ENCODE measurements at places on chromosomes 12 and 14. TPM values are rescaled to one million over a fixed set of nuclear protein-coding genes. Genes with fewer than 3 reads are reported as not detected.

RPS6KL1 gene
- total RNA-seq, result 16.4 TPM

- H3K27ac ChIP-seq, result no peak overlapping the region
- H3K27me3 ChIP-seq, result no peaks in the 10 kb centered on the region
- H3K4me3 ChIP-seq, result no peak overlapping the region
- DNase-seq, result no peak
- no peaks in the 10 kb centered on the region for H3K4me1 ChIP-seq
Observed at GRCh38 chr14:60963761-60964160, 17.1 kb downstream of the TRMT5 start.

GRCh38 chr14:99727096-99727870, 43.2 kb downstream of the CYP46A1 start:
- H3K27me3 ChIP-seq, result peaks cover 53% of the 10 kb centered on the region
- no peak for DNase-seq
- H3K4me1 ChIP-seq, result no peaks in the 10 kb centered on the region
- no peak overlapping the region for H3K4me3 ChIP-seq

SSTR1 gene
- total RNA-seq, result 0.24 TPM

LGR5 gene
- total RNA-seq, result 0.10 TPM

DNA sequence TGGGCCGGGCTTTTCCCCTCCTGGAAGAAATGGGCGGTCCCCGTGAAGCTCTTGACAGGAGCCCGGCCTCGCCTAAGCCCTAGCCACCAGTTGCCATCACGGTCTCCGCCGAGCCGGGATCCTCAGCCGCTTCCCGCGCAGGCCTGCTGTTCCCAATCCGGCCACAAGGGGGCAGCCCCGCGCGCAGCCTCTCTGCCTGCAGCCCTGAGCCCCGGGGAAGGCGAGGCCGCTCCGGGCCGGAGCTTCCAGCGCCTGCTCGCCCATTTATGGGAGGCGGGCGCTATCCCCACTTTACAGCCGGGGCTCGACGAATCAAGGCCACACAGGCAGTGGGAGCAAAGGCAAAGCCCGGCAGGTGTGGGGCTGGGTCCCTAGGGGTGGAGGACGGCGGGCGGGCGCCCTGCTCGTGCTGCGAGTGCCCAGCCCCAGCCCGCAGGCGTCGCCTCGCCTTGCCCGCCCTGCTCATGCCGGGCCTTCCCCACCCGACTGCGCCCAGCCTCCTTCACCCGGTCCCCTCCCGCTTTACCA, 61.5 kb downstream of the LGMN start:
- no peak overlapping the region for H3K4me3 ChIP-seq
- DNase-seq, result peak; percentile 91
- peaks cover 17% of the 10 kb centered on the region for H3K36me3 ChIP-seq
- no peak overlapping the region for H3K27ac ChIP-seq
- no peaks in the 10 kb centered on the region for H3K4me1 ChIP-seq

DNA sequence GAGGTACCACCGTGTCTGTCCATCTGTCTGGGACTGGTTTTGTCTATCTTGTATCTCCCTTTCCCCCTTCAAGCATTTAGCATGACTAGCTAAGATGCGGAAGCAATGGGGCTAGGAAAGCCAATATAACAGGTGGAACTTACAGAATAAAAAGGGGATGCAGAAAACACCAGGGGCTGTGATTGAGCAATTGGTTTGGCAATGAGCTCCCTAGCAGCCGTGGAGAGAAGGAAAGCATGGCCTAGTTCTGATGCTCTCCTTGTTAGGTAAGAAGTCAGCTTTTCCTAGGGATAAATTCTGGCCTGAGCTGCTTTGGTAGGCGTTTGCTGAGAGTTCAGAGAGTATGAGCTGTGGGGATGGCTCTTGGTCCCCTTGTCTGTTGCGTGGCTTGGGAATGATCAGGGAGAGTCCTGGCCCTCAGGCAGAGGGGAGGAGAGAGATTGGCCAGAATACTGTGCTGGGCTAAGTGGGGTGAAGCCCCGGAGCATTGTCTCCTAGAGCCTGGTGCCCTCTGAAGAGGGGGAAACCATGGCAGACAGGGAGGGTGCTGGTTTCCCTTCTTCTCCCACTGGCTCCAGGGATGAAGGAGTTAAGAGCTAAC, 7.1 kb downstream of the SETD1B start:
- DNase-seq, result no peak
- peak overlapping the region; percentile 94 for H3K4me3 ChIP-seq
- peak overlapping the region; percentile 81 for H3K27ac ChIP-seq
- peaks cover 84% of the 10 kb centered on the region for H3K36me3 ChIP-seq
- peaks cover 41% of the 10 kb centered on the region for H3K4me1 ChIP-seq

DNA sequence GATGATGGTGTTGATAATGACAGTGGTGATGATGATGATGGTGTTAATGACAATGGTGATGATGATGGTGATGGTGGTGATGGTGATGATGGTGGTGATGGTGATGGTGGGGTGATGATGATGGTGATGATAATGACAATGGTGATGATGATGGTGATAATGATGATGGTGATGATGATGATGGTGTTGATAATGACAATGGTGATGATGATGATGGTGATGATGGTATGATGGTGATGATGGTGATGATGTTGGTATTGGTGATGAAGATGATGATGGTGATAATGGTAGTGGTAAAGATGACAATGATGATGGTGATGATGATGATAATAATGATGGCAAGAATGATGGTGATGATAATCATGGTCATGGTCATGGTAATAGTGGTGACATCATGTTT, 184.7 kb downstream of the SLC15A4 start:
- H3K4me1 ChIP-seq, result no peaks in the 10 kb centered on the region
- no peaks in the 10 kb centered on the region for H3K27me3 ChIP-seq
- DNase-seq, result no peak

DNA sequence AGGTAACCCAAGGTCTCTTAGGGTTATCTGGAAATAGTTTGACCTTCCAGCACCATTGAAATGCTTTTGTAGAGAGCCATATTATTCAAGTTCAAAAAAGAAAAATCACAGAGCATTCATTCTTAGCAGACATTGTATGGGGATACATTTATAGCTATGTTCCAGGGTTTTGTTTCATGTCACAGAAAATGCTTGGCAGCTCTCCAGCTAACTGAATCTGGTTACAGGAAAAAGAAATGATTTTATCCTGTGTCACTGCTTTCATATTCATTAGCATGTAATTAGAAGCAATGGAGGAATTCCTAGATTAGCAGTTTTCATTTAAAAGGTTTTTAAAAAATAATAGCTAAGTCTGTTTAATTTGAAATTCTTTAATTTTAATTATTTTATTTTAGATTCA, 78.9 kb downstream of the SNAPC1 start:
- no peak overlapping the region for H3K27ac ChIP-seq
- H3K27me3 ChIP-seq, result no peaks in the 10 kb centered on the region
- H3K4me3 ChIP-seq, result no peak overlapping the region
- no peak for DNase-seq
- no peaks in the 10 kb centered on the region for H3K4me1 ChIP-seq

KRT75 gene
- not detected for total RNA-seq

DNA sequence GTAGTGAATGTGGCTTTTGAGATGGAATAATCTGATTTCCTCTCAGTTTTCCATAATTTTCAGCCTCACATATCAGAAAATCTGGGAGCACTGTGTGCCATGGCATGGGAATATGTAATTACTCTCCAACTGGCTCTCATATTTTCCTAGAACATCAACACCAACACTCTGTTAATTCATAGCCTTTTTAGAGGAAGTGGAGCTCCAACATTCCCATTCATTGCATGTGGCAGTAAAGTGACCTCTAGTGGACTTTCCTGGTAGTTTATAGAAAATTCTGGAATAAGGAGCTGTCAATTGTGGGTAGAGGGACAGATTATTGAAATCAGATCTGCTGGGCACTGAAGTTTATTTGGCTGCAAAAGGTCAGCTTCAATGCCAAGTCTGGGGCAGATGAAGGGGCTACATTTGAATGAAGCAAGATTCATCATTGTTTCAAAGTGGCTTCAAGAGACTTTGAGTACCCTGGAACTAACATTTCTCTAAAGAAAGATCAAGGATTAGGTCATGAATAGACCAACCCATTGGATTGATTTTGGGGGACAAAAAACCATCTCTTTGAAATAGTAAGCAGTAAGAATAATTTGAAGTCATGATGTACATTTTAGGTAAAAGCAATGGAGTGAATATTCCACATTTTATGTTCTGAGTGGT, 23.6 kb upstream of the USP44 start:
- no peaks in the 10 kb centered on the region for H3K4me1 ChIP-seq
- no peaks in the 10 kb centered on the region for H3K36me3 ChIP-seq
- DNase-seq, result peak; percentile 9
- no peak overlapping the region for H3K27ac ChIP-seq
- no peak overlapping the region for H3K4me3 ChIP-seq

MYH6 gene
- total RNA-seq, result not detected

- no peak overlapping the region for H3K27ac ChIP-seq
- H3K4me1 ChIP-seq, result no peaks in the 10 kb centered on the region
- H3K4me3 ChIP-seq, result no peak overlapping the region
- no peak for DNase-seq
- H3K27me3 ChIP-seq, result no peaks in the 10 kb centered on the region
Observed at GRCh38 chr12:93115646-93116045, 186.6 kb upstream of the EEA1 start.

DNA sequence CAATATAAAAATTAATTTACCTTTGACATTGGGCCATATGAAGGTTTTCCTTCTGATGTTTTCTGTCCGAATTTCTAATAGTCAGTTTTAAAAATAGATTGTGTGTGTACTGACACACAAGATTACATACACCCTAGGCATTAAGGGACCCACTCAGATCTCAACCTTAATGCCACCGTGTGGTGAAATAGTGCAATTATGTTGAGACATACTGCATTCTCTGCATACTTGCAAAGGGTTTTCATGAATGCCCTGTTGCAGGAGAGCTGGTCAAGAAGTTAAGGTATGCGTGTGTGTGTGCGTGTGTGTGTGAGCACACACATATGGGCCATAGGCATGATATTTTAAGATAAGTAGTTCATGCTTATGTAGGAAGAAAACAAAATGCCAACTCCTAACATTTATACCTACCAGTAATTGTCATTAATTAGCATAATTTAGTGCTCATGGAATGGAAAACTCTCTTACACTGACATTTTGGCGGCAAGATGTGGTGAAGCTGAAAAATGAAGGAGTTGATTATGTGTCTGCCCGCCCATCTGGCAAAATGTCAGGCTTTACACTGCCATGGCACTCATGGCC, 58.8 kb downstream of the PIK3C2G start:
- H3K4me3 ChIP-seq, result peak overlapping the region; percentile 52
- no peaks in the 10 kb centered on the region for H3K27me3 ChIP-seq
- peak overlapping the region; percentile 78 for H3K27ac ChIP-seq
- peaks cover 25% of the 10 kb centered on the region for H3K36me3 ChIP-seq
- DNase-seq, result peak; percentile 71

FAM90A1 gene
- total RNA-seq, result 0.50 TPM

- H3K4me1 ChIP-seq, result no peaks in the 10 kb centered on the region
- peak overlapping the region; percentile 91 for H3K4me3 ChIP-seq
- no peaks in the 10 kb centered on the region for H3K27me3 ChIP-seq
- DNase-seq, result no peak
- no peak overlapping the region for H3K27ac ChIP-seq
Observed at GRCh38 chr12:51592034-51592705, 1.1 kb downstream of the SCN8A start.

DNA sequence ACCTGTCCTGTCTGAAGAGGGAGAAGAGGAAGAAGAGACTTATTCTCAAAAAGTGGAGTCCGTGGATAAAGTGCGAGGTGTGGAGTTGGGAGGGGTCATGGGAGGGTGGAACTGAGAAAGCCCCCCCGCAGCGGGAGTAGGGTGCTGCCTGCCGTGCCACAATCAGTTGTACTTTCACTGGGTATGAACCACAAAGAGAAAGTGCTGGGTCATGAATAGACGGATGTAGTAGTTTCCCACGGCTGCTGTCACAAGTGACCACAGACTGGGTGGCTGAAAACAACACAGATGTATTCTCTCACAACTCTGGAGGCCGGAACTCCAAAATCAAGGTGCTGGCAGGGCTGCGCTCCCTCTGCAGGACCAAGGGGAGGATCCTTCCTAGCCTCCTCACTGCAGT, 5.5 kb downstream of the DNAH10 start:
- H3K27me3 ChIP-seq, result peaks cover 23% of the 10 kb centered on the region
- no peak overlapping the region for H3K4me3 ChIP-seq
- DNase-seq, result no peak
- H3K27ac ChIP-seq, result no peak overlapping the region
- H3K36me3 ChIP-seq, result peaks cover 1% of the 10 kb centered on the region
- H3K4me1 ChIP-seq, result no peaks in the 10 kb centered on the region

- no peak for DNase-seq
- H3K36me3 ChIP-seq, result no peaks in the 10 kb centered on the region
- no peak overlapping the region for H3K4me3 ChIP-seq
- H3K27me3 ChIP-seq, result no peaks in the 10 kb centered on the region
Observed at GRCh38 chr14:34362641-34363251, 99.3 kb downstream of the SPTSSA start.

DNA sequence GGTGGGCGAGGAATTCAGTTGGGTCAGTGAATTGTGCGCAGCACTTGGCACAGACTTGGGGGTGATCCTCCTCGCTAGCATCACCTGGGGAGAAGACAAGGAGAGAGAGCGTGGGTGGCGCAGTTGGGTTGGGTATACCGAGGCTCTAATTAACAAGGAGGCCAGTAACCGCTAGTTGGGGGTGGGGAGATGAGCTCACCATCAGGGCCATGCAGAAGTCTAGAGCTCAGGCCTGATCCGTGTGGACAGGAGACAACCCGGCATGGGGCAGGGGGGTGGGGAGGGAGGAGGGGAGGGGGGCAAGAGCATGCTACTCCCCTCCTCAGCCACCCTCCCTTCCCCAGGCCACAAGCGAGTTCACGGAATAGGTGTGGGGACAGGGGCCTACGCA, 580 bp downstream of the SALL2 start:
- H3K36me3 ChIP-seq, result peaks cover 11% of the 10 kb centered on the region
- no peak for DNase-seq
- peaks cover 23% of the 10 kb centered on the region for H3K27me3 ChIP-seq
- no peaks in the 10 kb centered on the region for H3K4me1 ChIP-seq
- H3K4me3 ChIP-seq, result peak overlapping the region; percentile 72
- H3K27ac ChIP-seq, result no peak overlapping the region

DNA sequence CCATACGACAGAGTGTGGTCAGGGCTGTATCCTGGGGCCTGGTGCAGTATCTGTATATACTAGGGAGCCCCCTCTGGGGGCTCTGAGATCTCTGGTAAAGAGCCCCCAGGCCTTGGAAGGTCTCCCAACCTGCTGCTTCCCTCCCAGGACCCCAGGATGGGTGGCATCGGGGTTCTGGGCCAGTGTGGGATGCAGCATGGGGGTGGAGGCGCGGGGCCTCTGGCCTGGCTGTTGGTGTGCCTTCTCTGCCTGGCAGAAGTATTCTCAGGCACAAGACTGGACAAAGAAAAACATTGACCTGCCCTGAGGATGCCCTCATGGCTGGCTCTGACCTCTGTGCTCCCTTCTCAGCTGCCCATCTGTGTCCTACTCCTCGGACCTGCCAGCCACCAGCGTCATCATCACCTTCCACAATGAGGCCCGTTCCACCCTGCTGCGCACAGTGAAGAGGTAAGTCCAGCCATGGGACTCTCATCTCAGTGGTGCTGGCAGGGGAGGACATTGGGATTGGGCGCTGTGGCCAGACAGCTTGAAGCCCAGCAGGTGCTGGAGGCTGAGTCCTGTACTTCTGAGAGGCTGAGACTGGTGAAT, 64.5 kb downstream of the GALNT16 start:
- no peak overlapping the region for H3K4me3 ChIP-seq
- no peak overlapping the region for H3K27ac ChIP-seq

Measured in Calu3 (cell line).